ENCODE measurements at places on chromosomes 7 and 10. TPM values are rescaled to one million over a fixed set of nuclear protein-coding genes. Genes with fewer than 3 reads are reported as not detected.
A peak's percentile ranks its signal among the peaks of the same experiment; 100 is the strongest.

- H3K27me3 ChIP-seq = no peaks in the 10 kb centered on the region
- H3K36me3 ChIP-seq = no peaks in the 10 kb centered on the region
- H3K27ac ChIP-seq = no peak overlapping the region
- H3K4me3 ChIP-seq = no peak overlapping the region
- no peak for DNase-seq
Observed at GRCh38 chr10:108562105-108562504, 1361.2 kb downstream of the XPNPEP1 start.

DNA sequence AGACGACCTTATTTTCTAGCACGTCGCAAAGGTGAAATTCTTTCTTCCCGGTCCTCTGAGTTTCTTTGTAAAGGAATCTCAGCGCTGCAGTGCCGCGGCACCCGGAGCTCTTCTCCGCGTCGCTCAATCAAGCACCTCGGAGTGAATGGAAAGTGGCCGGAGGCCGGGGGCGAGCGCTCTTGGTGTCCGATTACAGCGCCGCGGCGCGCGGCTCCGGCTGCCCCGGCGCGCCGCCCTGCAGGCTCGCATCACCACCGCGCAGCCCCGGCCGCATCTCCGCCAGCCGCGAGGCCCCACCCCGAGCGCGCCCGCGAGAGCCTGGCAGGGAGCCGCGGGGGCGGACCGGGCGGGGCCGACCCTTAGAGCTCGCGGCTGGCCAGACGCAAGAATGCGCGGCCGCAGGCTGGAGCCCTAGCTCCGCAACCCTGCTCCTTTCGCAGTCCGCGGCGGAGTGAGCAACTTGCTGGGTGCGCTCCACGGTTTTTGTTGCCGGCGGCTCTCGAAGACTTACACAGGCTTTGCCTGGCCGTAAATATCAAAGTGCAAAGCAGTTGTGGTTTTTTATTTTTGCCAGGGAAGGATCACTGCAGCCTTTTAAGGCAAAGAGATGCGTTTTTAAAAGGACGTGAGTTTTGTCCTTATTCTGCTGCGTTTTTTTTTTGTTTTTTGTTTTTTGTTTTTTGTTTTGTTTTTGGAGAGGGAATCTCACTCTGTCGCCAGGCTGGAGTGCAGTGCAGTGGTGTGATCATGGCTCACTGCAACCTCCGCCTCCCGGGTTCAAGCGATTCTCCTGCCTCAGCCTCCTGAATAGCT is at the start of gene SEMA3C:
Gene SEMA3C (minus strand): TSS at position 143 of the 813 bp plus-strand sequence. CDS start 2,270 bp downstream, outside the sequence.
- peak; percentile 17 for DNase-seq
- H3K27me3 ChIP-seq = peaks cover 44% of the 10 kb centered on the region
- H3K4me1 ChIP-seq = no peaks in the 10 kb centered on the region
- peak within 1 kb of the TSS; percentile 34 for H3K4me3 ChIP-seq

DNA sequence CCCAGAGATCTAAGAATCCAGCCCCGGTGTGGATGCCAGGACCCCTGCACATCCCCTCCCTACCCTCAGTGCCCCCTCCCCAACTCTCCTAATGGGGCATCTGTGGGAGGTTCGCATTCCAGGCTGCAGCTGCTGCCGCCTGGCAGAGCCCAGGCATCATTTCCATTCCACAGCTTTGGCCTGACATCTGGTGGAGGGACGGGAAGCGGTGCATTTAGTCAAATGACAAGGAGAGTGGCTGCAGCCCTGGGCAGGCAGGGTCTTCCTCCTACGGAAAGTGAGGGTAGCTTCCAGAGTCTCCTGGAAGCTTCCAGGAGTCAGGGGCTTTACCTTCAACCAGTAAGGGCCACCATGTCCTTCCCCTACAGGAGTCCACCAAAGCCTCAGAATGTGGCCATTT is 30.8 kb downstream of the PRLHR start:
- H3K36me3 ChIP-seq = no peaks in the 10 kb centered on the region
- H3K27me3 ChIP-seq = no peaks in the 10 kb centered on the region
- peaks cover 6% of the 10 kb centered on the region for H3K4me1 ChIP-seq
- no peak overlapping the region for H3K4me3 ChIP-seq
- no peak overlapping the region for H3K27ac ChIP-seq

GRCh38 chr7:141641876-141642275 is 60.1 kb downstream of the DENND11 start:
- peaks cover 4% of the 10 kb centered on the region for H3K36me3 ChIP-seq
- no peak overlapping the region for H3K4me3 ChIP-seq
- H3K4me1 ChIP-seq = no peaks in the 10 kb centered on the region
- no peak overlapping the region for H3K27ac ChIP-seq
- H3K27me3 ChIP-seq = no peaks in the 10 kb centered on the region

GRCh38 chr7:141695803-141696289 is 6.1 kb downstream of the DENND11 start:
- H3K27ac ChIP-seq = no peak overlapping the region
- no peak for DNase-seq
- peaks cover 61% of the 10 kb centered on the region for H3K4me1 ChIP-seq
- H3K27me3 ChIP-seq = no peaks in the 10 kb centered on the region
- H3K36me3 ChIP-seq = no peaks in the 10 kb centered on the region
- no peak overlapping the region for H3K4me3 ChIP-seq

GRCh38 chr7:139423091-139423490 is 60.4 kb downstream of the KLRG2 start:
- no peaks in the 10 kb centered on the region for H3K4me1 ChIP-seq
- no peak for DNase-seq
- no peak overlapping the region for H3K4me3 ChIP-seq

GRCh38 chr10:22684699-22685098 is 29.7 kb downstream of the PIP4K2A start:
- H3K27ac ChIP-seq = peak overlapping the region; percentile 95
- DNase-seq = no peak
- no peaks in the 10 kb centered on the region for H3K27me3 ChIP-seq
- peak overlapping the region; percentile 85 for H3K4me3 ChIP-seq
- peaks cover 92% of the 10 kb centered on the region for H3K4me1 ChIP-seq
- no peaks in the 10 kb centered on the region for H3K36me3 ChIP-seq

Gene CLEC5A
- not detected for total RNA-seq

DNA sequence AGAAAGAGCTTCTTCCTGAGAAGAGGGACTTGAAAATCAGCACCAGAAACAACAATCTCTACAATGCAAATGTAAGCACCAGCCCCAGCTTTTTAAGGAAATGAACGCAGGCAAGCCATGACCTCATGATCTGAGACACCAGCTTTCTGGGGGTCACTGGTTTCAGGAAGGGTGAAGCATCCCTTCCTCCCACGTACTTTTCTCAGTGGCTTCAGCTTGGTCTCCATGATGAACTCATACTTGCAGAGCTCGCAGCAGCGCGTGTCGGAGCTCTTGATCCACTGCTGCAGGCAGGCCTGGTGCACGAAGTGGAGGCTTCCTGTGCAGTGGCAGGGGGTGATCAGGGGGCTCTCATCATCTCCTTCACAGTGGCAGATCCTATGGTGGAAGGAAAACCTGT is 87.0 kb downstream of the ALOX5 start:
- H3K27me3 ChIP-seq = no peaks in the 10 kb centered on the region
- no peak overlapping the region for H3K27ac ChIP-seq
- H3K36me3 ChIP-seq = no peaks in the 10 kb centered on the region
- peaks cover 15% of the 10 kb centered on the region for H3K4me1 ChIP-seq
- DNase-seq = no peak

- H3K27ac ChIP-seq = no peak overlapping the region
- H3K4me1 ChIP-seq = no peaks in the 10 kb centered on the region
- H3K27me3 ChIP-seq = peaks cover 17% of the 10 kb centered on the region
- H3K36me3 ChIP-seq = no peaks in the 10 kb centered on the region
Observed at GRCh38 chr7:22302193-22302592, 54.8 kb downstream of the RAPGEF5 start.

Gene SCART1
- 3.9 TPM for total RNA-seq

- H3K27me3 ChIP-seq = no peaks in the 10 kb centered on the region
- no peaks in the 10 kb centered on the region for H3K36me3 ChIP-seq
- H3K27ac ChIP-seq = no peak overlapping the region
- no peak for DNase-seq
- H3K4me1 ChIP-seq = no peaks in the 10 kb centered on the region
Observed at GRCh38 chr7:107111196-107111595, 57.6 kb upstream of the HBP1 start.

Gene LRRN3
- 15.3 TPM for total RNA-seq

- no peak overlapping the region for H3K27ac ChIP-seq
- H3K36me3 ChIP-seq = no peaks in the 10 kb centered on the region
- peaks cover 10% of the 10 kb centered on the region for H3K27me3 ChIP-seq
- no peaks in the 10 kb centered on the region for H3K4me1 ChIP-seq
- no peak overlapping the region for H3K4me3 ChIP-seq
Observed at GRCh38 chr7:104814671-104815400, 199.2 kb upstream of the KMT2E start.

DNA sequence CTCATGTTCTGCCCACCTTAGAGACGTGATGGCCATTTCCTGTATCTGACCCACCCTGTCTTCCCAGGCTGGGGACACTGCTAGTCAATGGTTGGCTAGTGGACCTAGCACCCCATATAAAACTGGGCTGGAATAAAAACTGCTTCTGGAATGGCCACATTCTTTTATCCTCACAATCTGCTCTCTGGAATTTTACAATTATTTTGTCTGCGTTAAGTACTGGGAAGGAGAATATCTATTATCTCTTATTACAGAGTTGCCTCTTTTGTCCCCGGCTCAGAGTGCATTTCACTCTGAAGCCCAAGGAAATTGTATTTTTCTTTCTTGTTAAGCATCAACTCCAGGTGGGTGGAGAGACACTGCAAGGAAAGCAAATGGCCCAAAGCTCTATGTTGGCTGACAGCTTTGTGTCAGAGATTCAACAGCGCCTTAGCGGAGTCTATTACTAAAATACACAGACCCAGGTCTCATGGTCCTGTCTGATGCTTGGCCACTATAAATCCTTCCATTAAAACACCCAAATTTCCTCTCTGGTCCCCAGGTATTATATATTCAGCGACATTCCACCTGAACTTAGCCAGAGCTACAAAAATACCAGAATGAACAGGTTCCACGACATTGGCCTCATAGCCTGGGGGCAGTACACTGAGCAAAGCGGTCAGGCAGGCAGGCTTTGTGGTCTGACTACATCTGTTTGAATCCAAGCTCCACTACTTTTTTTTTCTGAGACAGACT is 121.7 kb downstream of the PRPF18 start:
- DNase-seq = no peak
- peaks cover 36% of the 10 kb centered on the region for H3K4me1 ChIP-seq
- H3K4me3 ChIP-seq = peak overlapping the region; percentile 79

GRCh38 chr10:13527864-13528122 is 1.0 kb downstream of the BEND7 start:
- peaks cover 61% of the 10 kb centered on the region for H3K27me3 ChIP-seq
- no peaks in the 10 kb centered on the region for H3K36me3 ChIP-seq
- no peak overlapping the region for H3K27ac ChIP-seq

GRCh38 chr7:30863706-30864035 is 48.0 kb upstream of the AQP1 start:
- H3K36me3 ChIP-seq = no peaks in the 10 kb centered on the region
- no peaks in the 10 kb centered on the region for H3K4me1 ChIP-seq
- no peak overlapping the region for H3K27ac ChIP-seq
- no peak overlapping the region for H3K4me3 ChIP-seq
- H3K27me3 ChIP-seq = no peaks in the 10 kb centered on the region
- DNase-seq = no peak

GRCh38 chr10:30114881-30115625 is 55.7 kb upstream of the JCAD start:
- peaks cover 10% of the 10 kb centered on the region for H3K4me1 ChIP-seq
- H3K4me3 ChIP-seq = no peak overlapping the region
- H3K27ac ChIP-seq = no peak overlapping the region

- no peak overlapping the region for H3K27ac ChIP-seq
- no peaks in the 10 kb centered on the region for H3K36me3 ChIP-seq
- H3K4me3 ChIP-seq = no peak overlapping the region
- no peak for DNase-seq
Observed at GRCh38 chr7:106065575-106066500, 46.3 kb downstream of the SYPL1 start.

Gene SSC4D
- total RNA-seq = 1.0 TPM

- H3K27ac ChIP-seq = peak overlapping the region; percentile 100
- peaks cover 58% of the 10 kb centered on the region for H3K36me3 ChIP-seq
- peaks cover 97% of the 10 kb centered on the region for H3K4me1 ChIP-seq
- H3K4me3 ChIP-seq = peak overlapping the region; percentile 46
- DNase-seq = no peak
- no peaks in the 10 kb centered on the region for H3K27me3 ChIP-seq
Observed at GRCh38 chr7:36708767-36709166, 15.5 kb downstream of the AOAH start.

- no peak overlapping the region for H3K4me3 ChIP-seq
- H3K27me3 ChIP-seq = no peaks in the 10 kb centered on the region
- peaks cover 28% of the 10 kb centered on the region for H3K4me1 ChIP-seq
- no peaks in the 10 kb centered on the region for H3K36me3 ChIP-seq
- no peak for DNase-seq
Observed at GRCh38 chr10:79028056-79028430, 40.7 kb upstream of the ZMIZ1 start.

Gene NAMPT
- total RNA-seq = 819 TPM

Gene LRCH4
- 144 TPM for total RNA-seq

DNA sequence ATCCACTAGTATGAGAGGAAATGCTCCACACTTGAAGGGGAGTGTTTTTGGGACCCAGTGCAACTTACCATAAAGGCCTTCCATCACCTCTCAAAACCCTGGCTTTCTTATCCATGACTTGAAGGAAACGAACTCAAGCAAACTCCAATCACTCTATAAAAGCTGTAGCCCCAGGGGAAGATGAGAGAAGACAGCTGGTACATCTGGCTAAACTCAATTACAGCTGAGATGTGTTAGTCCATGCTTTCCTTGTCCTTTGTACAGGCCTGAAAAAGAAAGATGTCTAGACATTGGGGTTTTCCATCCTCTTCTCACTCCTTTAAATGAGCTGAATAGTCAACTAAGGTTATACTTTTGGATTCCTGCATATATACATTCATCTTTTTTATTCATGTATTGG is 89.5 kb upstream of the ANKRD30A start:
- H3K4me1 ChIP-seq = no peaks in the 10 kb centered on the region
- no peaks in the 10 kb centered on the region for H3K36me3 ChIP-seq
- no peak overlapping the region for H3K4me3 ChIP-seq
- H3K27me3 ChIP-seq = no peaks in the 10 kb centered on the region
- H3K27ac ChIP-seq = no peak overlapping the region
- no peak for DNase-seq

DNA sequence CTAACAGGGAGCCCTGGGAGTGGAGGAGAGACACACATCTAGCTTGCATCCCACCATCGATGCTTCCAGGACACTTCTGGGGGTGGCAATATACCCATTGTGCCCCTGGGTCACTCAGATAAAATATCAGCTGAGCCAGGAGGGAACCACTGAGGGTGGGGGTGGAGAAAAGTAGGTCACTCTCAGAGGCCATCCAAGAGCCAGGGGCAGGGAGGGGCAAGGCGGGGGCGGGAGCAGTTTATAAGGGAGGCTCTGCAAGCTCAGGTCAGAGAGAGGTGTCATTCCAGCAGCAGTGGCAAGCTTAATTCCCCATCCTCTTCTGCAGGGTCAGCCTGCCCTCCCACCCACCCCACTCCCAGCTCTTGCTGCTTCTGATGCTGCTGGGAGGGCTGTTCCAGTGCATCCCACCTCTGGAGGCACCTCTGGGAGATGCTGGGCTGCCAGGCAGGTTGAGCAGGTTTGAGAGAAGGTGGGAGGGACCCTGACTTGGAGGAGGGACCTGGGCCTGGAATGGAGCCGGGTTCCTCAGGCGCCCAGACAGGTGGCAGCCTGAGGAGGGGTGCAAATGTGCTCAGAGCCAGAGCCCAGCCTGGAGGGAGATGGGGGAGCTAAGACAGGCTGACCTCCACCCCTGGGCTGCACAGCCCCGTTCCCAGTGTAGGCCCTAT is 20.1 kb upstream of the TLX1 start:
- no peak overlapping the region for H3K4me3 ChIP-seq
- H3K4me1 ChIP-seq = no peaks in the 10 kb centered on the region
- no peak for DNase-seq
- no peaks in the 10 kb centered on the region for H3K36me3 ChIP-seq

All from activated T-cell treated with anti-CD3 and anti-CD28 coated beads, Interleukin-2, amount 50 U/mL, for 72 hours (primary cell).